Right renal cortex interstitium (tissue), 3 donors: ENCODE measurements at places on chromosomes 16 and 17.

DNA sequence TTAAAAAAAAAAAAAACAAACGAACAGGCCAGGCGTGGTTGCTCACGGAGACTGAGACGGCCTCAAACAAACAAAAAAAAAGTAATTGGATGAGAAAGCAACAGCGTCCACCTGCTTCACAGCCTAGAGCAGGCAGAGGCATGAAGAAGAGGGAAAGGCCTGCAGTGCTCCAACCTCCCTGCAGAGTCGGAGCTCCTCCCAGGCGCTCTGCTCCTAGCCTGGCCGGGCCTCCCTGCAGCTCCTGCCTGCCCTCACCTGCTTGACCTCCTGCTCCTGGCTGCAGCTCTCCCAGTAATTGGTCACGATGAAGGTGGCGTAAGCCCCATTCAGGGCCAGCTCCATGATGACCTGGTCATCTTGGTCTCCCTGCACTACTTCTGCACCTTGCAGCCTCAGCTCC lies 5.5 kb downstream of the NMRAL1 start:
- no peak for DNase-seq

GRCh38 chr17:11719856-11720255 lies 121.6 kb downstream of the DNAH9 start:
- no peak for DNase-seq

GRCh38 chr16:265711-266110 lies 10.0 kb downstream of the RGS11 start:
- DNase-seq = no peak

GRCh38 chr17:49387498-49388289 lies 25.6 kb upstream of the ZNF652 start:
- DNase-seq = no peak

GRCh38 chr17:47720754-47721533 lies 12.1 kb upstream of the TBX21 start:
- no peak for DNase-seq

DNA sequence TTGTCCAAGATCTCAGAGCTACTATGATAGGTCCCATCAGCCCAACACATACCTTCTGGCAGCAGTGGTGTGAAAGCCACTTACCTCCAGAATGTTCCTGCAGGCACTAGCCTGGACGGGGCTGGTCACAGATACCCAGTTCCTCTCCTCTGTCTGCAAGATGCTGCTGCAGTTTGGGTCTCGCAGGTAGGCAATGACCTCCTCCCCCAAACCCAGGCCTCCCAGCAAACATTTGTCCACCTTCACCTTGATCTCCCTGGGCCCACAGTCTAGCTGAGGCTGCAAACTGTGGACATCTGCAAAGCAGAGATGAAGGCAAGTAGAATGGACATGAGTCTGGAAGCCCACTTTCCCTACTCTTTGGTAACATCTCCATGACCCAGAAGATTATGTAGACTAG lies 7.1 kb downstream of the GP2 start:
- no peak for DNase-seq

GRCh38 chr16:75919664-75920063 lies 193.4 kb upstream of the CPHXL start:
- no peak for DNase-seq
